ENCODE measurements at places on chromosomes 1 and 21.

DNA sequence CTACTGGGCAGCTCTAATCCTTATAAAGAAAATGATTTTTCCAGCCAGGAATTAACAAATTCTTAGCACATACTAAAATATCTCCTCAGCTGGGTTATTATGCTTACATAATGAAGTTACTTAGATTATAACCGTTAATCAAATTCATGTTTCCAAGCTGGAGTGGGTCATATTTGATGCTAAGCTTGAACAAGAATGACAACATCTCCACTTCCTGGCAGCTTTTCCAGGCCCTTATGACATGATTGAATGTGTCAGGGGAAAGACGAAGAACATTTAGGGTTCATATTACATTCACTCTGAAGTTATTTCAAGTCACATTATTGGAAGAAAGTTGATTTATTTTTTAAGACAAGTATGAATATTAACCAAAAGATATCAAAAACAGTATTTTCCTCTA, 333.7 kb downstream of the PCP4 start:
- H3K36me3 ChIP-seq: no peaks in the 10 kb centered on the region
- no peaks in the 10 kb centered on the region for H3K4me1 ChIP-seq
- peaks cover 7% of the 10 kb centered on the region for H3K27me3 ChIP-seq
- DNase-seq: no peak
- H3K27ac ChIP-seq: no peak overlapping the region
- no peak overlapping the region for H3K4me3 ChIP-seq

- H3K36me3 ChIP-seq: no peaks in the 10 kb centered on the region
- no peak overlapping the region for H3K27ac ChIP-seq
- no peak for DNase-seq
- H3K4me1 ChIP-seq: peaks cover 21% of the 10 kb centered on the region
- peaks cover 12% of the 10 kb centered on the region for H3K27me3 ChIP-seq
- no peak overlapping the region for H3K4me3 ChIP-seq
Observed at GRCh38 chr1:112712191-112712590, 2.9 kb downstream of the PPM1J start.

GRCh38 chr1:19311931-19312781, at the start of the genes AKR7A2 and SLC66A1:
TSS of gene AKR7A2 (minus strand) at chr1:19312144. CDS start at chr1:19312124, 20 bp downstream.
TSS of gene SLC66A1 (plus strand) at chr1:19312326. CDS start at chr1:19317678, 5,352 bp downstream.
- peak within 1 kb of the TSS; percentile 94 for H3K4me3 ChIP-seq
- peaks cover 5% of the 10 kb centered on the region for H3K36me3 ChIP-seq
- peak; percentile 90 for DNase-seq
- H3K27ac ChIP-seq: peak within 1 kb of the TSS; percentile 76
- H3K4me1 ChIP-seq: peaks cover 57% of the 10 kb centered on the region

GRCh38 chr1:12709091-12709491, 6.8 kb upstream of the AADACL3 start:
- no peak overlapping the region for H3K27ac ChIP-seq
- no peak overlapping the region for H3K4me3 ChIP-seq
- DNase-seq: no peak
- H3K27me3 ChIP-seq: peaks cover 18% of the 10 kb centered on the region
- no peaks in the 10 kb centered on the region for H3K36me3 ChIP-seq

GRCh38 chr1:43621386-43621785, 28.6 kb upstream of the KDM4A start:
- H3K4me1 ChIP-seq: no peaks in the 10 kb centered on the region
- H3K4me3 ChIP-seq: no peak overlapping the region
- H3K27me3 ChIP-seq: peaks cover 2% of the 10 kb centered on the region
- no peak overlapping the region for H3K27ac ChIP-seq
- H3K36me3 ChIP-seq: no peaks in the 10 kb centered on the region
